ENCODE measurements at places on chromosomes 7 and 10.

DNA sequence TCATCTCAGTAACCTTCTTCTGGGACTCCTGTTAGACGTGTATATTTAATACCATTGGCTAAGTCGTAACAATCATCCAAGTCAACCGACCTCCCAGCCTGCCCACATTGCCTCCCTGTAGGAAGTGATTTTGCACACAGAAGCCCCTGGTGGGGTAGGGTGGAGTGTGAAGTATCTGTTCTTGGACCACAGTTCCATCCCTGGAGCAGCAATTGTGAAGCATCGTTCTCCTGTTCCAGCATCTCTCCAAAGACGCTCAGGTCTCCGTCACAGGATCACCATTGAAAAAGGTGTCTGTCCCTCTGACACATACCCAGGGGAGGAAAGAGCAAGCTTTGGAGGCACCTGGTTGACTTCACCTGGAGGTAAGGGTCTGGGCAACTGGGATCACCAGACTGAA is 72.9 kb downstream of the CCDC3 start:
- no peak for DNase-seq

- DNase-seq: peak; percentile 37
Measured at GRCh38 chr10:118754229-118754555, 578 bp downstream of the CACUL1 start.

- no peak for DNase-seq
Measured at GRCh38 chr10:114282526-114282925, 43.5 kb downstream of the VWA2 start.

- DNase-seq: no peak
Measured at GRCh38 chr10:118511711-118512110, 83.7 kb downstream of the PRLHR start.

GRCh38 chr10:43979551-43979950 is 330.9 kb upstream of the ZNF32 start:
- DNase-seq: no peak

DNA sequence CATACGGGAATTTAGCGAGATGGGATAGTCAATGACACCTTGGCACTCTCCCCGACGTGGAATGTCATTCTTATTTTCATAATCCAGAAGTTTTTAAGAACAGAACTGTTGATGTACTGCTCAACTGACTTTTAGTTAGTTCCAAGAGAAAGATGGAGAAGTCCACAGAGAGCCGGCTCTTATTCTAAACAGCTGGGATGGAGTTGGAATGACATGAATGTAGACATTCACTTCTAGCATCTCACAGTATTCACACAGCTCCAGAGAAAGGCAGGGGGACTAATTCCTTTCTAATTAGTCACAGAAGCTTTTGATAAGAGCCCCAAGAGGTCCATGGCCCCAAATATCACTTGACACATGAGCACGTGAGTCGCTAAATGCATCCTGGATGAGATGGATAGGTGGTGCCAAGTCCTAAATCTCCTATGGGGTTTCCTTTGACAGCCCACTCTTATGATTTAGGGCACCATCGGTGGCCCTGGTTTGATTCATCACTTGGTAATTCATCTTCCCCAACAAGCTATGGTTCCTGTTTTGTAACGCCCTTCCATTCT is 420.3 kb upstream of the AUTS2 start:
- no peak for DNase-seq

DNA sequence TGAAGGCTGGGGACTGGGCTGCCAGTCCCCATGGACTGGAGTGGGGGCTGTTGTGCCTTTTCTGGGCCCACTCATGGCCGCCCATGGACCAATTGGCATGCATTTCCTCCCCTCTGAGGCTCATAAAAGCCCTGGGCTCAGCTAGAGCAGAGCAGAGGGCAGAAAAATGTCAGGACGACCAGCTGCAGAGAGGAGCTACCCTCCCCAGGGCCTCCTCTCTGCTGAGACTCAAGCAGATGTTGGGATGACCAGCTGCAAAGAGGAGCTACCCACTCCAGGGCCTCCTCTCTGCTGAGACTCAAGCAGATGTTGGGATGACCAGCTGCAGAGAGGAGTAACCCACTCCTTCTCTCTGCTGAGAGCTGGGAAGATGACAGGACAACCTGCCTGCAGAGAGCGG is 20.3 kb upstream of the NUB1 start:
- DNase-seq: no peak
